B cell (primary cell): ENCODE measurements at places on chromosomes 12 and 14.

DNA sequence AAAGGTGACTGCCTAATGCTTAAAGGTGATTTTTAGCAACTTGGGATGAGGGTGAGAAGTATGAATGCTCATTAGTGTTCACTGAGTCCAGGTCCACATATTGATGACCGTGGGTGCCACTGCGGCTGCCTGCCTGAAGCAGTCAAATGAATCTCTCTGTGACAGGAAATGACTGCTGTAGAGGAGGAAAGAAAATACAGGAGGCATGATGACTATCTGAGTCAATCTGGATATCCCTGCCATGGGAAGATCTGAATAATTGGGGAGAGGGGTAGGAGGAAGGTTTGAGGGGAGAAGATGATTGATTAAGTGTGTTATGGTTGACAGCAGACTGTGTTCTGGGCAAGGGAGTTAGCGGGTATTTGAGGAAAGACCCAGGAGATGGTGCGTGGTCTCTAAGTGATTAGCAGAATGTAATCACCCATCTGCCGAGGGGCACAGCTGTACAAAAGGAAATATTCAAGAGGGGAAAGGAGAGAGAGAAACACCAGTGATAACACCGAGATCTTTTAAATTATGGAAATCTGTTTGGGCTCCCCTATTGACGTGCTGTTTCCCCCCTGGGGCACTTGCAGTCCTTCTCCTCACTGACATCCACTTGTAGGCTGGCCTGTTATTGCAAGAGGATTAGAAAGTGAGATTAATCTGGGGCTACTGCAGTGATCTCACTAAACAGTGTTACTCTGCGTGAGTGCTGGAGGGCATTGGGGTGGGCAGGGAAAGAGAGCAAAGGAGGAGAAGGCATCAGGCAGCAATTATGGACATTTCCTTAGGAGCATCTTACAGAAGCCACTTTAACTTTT, 97.7 kb downstream of the AKAP6 start:
- no peak for DNase-seq

DNA sequence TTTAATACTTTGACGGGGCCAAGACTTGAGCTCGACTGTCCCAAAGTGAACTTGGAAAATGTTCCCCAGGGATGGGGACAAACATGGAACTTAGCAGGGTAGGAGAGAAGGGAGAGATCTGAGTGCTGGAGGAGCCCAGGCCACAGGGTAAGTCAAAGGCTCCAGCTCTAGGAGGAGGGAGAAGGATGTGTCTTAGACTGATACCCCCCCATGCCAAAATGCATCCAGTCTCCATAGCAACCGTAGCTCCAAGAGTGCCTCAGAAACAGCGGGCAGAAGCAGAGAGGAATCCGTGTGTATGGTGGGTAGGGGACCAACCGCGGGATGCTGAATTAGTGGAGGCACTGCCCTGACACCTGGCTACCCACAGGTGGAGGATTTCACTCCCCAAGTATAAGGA, 845 bp upstream of the AGAP2 start:
- DNase-seq, result no peak

DNA sequence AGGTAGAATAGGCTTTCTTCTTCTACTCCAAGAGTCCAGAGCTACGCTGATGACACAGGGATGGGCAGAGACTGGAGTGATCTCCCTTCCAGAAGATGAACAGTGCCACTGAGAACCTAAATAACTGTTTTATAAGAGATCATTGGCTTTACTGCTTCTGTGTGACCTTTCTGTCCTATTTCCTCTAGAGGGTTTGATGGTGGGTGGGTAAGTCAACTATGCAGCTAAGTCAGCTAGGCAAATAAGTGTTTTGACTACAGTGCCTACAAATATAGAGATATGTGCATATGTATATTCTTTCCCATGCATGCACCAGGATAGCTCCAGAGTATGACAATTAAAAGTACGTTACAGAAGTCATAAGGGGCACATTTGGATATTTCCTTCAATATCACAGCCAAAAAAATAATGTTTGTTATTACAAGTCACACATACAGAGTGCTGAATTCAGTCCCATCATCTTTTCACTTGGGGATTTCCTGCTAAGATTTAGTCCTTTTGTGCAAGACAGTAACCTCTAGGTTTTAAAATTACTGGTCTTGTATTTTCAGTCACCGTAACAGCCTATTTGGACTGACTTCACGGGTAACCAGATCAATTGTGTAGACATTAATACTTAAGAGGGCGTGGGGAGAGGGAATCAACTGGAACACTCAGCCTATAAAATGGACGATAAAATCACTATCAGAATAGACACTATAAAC, 412.6 kb upstream of the SOX5 start:
- DNase-seq, result no peak

DNA sequence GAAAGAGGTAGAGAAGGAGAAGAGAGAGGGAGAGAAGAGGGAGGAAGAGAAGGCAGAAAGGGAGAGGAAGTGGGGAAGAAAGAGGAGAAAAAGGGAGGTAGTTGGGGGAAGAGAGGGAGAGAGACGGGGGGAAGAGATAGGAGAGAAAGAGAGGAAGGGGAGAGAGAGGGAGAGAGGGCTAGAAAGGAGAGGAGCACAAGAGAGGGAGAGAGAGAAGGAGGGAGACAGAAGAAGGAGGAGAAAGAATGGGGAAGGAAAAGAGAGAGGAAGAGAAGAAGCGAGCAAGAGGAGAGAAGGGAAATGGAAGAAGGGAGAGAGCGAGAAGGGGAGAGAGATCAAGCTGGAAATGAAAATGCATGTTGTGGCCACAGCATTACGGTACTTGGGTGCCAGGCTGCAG, 1368.4 kb upstream of the TMEM132C start:
- no peak for DNase-seq

- no peak for DNase-seq
These were observed 85.5 kb upstream of the ACTN1 start for GRCh38 chr14:69064596-69064995.

GRCh38 chr14:104328607-104329006, 190.2 kb downstream of the KIF26A start:
- no peak for DNase-seq

- no peak for DNase-seq
These were observed 366.1 kb upstream of the TMPO start for GRCh38 chr12:98149270-98149669.

DNA sequence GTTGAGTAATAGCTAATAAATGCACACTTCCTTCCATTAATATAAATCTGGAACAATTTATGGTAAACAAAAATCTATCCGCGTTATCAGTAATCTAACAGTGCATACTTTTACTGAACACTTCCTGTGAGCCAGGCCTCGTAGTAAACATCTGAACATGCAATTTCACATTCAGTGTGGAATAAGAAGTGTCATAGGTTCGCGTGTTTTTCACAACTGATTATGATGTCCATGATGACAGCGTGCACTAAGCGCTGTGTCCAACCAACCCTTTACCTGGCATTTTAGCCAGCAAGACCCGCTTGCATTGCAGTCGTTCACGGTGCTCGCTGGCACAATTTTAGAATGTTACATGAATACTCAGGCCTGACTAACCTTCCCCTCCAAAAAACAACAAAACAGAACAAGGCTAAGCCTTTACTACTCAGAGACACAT, 2.1 kb downstream of the PNMA1 start:
- no peak for DNase-seq

DNA sequence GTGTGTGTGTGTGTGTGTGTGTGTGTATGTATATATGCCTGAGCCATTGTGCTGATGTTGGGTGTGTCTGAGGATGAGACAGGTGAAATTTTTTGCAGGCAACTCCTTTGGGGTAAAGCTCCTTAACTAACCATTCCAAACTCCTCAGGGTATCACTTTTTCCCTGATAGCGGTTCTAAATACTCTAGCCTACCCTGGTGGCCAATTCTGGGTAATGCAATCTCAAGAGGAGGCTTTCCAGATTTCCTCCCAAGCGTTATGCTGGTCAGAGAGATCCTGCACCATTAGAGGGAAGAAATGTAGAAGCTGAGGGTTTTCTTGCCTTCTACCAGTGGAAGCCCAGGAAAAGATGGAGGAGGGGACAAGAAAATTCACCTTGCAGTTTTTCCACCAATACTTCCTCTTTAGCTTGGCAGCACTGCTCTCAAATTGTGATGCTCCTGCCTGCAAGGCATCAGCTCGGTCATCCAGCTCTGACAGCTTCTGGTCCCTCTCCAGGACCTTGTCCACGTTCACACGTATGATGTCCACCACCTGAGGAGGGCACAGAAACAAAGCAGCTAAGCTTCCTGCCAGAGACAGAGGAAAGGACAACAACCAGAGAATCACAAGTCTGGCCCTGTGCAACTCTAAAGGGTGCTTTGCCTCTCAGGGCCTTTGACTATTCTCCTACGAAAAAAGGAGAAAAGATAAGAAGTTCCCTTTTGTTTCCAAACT, 4.9 kb downstream of the VAMP1 start:
- peak; percentile 75 for DNase-seq

DNA sequence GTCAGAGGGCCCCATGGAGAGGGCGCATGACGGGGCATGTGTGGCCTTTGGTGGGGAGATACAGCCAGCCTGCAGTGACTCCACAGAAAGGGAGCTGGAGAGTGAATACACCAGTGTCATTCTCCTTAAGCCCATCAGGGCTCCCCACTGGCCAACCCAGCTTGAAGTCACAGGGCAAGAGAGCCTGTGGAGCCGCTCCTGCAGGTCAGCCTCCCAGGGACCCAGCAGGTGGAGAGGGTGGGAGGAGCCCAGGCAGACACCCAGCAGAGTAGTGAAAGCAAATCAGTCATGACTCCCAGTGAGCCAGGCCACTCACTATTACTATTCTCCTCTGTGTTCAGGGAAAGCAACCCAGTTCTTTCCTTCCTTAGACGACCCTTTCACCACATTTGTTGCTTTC, 110.0 kb upstream of the CPM start:
- DNase-seq, result no peak

- no peak for DNase-seq
These were observed 10.3 kb upstream of the KRT2 start for GRCh38 chr12:52662093-52662917.

DNA sequence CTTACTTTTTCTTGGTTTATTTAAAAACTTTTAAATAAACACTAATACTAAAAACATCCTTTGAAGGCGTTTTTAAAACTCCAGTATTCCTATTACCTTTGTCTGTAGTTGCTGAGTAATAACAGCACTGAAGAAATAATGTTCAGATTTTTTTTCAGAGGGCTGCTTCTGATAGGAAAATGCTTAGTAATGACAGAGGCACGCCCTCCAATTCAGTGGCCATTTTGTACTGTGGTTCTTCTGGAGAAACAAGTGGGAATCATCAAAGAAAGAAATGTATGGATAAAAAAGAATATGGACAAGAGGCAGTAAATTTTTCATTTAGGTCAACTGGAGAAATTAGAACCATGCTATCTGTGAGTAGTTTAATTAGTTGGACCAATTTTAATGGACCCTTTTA, 13.6 kb downstream of the VEZT start:
- no peak for DNase-seq

DNA sequence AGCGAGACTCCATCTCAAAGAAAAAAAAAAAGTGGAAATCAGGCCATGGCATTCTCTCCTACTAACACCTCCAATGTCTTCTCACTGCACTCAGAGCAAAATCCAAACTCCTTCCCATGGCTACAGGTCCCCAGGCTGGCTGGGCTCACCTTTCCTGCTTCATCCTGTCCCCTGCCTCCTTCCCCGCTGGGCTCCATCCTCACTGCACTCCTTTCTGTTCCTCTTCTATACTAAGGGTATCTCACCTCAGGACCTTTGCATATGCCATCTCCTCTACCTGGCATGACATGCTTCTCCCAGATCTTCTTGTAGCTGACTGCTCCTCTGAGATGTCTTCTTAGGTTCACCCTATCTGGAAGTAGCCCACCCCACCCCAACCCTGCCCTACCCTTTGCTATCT, 111.1 kb downstream of the DPF3 start:
- no peak for DNase-seq

DNA sequence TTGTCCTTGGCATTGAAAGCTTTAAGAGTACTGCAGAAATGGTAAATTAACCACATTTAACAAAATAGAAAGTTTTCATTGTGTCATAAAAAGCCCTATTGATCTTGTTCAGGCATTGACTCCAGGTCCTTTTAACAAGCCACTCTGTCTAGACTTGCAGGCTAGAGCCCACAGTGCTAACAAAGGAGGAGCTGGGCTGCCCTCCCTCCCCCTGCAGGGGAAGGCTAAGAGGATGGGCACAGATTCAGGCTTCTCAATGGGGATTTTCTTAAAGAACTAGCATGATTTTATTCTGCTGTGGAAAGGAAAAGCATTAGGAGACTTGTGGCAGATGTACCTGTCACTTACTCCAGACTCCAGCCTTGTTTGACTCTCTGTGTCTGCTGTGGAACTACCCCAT, 463.6 kb downstream of the NRXN3 start:
- DNase-seq, result no peak

DNA sequence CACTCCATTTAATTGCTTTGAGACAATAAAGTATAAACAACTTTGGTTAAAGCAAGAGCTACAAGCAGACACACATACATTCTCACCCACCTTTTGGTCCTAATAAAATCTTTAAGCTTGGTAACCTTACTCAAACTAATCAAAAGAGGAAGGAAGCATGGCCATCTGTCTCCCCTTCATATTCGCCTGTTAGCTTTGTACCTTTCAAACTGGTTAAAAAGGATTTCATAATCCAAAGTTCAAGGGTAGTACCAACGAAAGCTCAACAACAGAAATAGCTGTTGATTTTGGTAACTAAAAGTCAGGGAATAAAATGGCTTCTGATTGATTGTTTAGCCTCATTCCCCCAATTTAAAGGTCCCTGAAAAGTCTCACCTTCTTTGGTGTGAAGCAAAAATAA, 456.9 kb downstream of the BCAT1 start:
- DNase-seq, result no peak

- DNase-seq, result no peak
These were observed 106.1 kb upstream of the FSCB start for GRCh38 chr14:44613061-44613712.

GRCh38 chr12:19683178-19683927, 244.1 kb downstream of the AEBP2 start:
- no peak for DNase-seq

GRCh38 chr12:109461049-109461845, 15.9 kb downstream of the KCTD10 start:
- peak; percentile 32 for DNase-seq

DNA sequence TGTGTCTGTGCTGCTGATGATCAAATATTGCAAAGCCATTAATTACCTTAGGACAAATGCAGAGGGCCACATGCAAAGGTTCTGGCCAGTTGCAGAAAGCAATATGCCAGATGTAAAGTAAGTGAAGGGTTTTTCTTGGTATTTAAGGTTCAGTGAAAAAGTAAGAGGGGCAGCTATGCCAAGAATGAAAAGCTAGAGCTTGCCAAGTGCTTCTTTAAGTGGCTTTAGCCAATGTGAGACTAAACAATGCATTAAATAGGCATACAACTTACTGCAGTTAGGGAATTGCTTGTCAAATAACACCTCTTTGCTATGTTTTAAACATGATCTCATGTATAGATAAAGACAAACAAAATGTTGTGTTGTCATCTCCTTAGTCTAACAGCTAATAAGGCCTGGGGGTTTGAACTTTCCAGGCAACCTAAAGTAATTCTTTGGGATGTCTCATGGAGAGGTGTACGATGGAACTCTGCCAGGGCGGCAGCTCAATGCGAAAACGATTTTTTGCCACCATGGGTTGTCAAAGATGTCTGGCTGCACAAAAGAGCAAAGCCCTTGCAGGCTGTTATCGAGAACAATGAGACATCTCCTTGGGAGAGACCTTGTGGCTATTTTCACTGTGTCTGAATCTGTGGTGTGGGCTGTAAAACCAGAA, 12.0 kb downstream of the IGF1 start:
- DNase-seq, result no peak

GRCh38 chr12:120094485-120094884, 22.1 kb downstream of the RAB35 start:
- no peak for DNase-seq
